ENCODE measurements at places on chromosomes 11 and 22.
A peak's percentile ranks its signal among the peaks of the same experiment; 100 is the strongest.

- no peak for DNase-seq
Observed at GRCh38 chr11:79412761-79413160, 28.1 kb downstream of the TENM4 start.

DNA sequence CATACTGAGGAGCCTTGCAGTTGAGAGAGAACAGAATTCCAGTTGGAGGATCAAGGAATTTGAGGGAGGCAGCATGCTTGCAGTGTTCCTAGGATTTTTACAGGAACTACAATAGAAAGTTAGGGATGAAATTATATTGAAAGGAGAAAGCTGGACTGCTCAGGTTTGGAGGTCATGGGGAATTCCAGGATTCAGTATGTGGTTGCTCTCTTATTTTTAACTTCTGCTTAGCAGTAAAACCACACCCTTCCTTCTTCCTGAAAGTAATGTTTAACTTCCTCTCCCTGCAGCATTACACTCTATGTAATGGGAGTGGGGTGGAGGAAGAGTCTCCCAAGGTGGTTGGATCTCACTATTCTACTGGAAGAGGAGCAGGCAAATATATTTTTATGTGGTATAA, 31.3 kb downstream of the CTNND1 start:
- DNase-seq = no peak

GRCh38 chr22:50302564-50302963, 4.9 kb downstream of the PLXNB2 start:
- DNase-seq = no peak

- no peak for DNase-seq
Observed at GRCh38 chr11:127006311-127006710, 5.7 kb upstream of the KIRREL3 start.

DNA sequence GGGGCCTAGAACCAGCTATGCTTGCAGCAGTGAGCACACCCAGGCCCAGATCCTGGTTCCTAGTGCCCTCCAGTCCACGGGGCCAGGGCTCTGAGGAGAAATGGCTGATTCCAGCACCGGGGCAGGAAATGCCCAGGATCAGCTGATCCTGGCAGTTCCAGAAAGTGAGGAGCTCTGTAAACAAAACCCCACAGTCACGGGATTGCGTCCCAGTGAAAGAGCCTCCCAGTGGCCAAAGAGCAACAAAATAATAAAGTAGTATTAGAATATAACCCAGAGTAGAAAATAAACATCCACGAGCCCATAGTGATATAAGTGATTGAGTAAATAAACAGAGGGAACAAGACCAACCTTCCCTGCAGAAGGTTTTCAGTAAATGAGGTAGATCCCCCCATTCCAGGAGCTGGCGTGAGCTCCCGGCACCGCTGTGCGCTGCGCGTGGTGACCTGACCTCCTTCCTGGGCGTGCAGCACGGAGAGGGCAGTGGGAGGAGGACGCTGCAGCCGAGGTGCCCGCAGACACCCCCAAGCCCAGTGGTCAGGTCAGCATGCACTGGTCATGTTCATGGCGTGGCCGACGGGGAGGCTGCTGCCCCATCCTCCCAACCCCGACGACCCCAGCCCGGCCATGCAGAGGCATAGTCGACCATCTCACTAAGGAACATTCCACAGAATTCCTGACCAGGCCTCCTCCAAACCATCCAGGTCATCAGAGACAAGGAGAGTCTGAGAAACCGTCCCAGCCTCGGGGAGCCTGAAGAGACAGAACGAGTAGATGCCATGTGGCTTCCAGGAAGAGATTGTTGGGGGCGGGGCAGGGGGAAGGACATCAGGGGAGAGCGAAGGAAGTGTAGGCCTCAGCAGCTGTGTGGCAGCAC, 19.8 kb downstream of the PTDSS2 start:
- peak; percentile 44 for DNase-seq

- no peak for DNase-seq
Observed at GRCh38 chr11:87583931-87584330, 546.2 kb downstream of the TMEM135 start.

GRCh38 chr11:18526521-18527296, at the start of gene TSG101:
Gene TSG101 (minus strand): TSS chr11:18526942. CDS start chr11:18526816, 126 bp downstream.
- DNase-seq = peak; percentile 98

GRCh38 chr22:42419243-42419881, 12.8 kb downstream of the NFAM1 start:
- DNase-seq = no peak

GRCh38 chr11:70335511-70335910, 62.8 kb upstream of the CTTN start:
- no peak for DNase-seq

DNA sequence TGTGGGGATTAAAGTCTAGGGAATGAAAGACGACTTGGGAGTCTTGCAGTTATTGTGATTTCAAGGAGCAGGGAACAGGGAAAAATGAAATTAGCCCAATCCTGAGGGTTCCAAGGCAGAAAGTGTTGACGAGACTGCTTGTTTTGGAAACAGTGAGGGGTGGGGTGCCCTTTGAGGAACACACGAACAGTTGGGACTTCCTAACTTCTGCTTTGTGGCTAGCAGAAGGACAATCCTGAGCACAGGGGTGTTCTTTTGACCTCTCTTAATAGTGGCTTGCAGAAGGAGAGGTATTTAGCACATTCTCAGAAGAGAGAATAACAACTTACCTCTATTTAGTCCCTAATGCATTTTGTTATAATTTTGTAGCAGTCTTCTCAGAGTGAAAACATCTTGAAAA, 545.9 kb upstream of the ARHGAP42 start:
- no peak for DNase-seq

- DNase-seq = no peak
Observed at GRCh38 chr11:61028135-61028729, 56.8 kb downstream of the CD6 start.

DNA sequence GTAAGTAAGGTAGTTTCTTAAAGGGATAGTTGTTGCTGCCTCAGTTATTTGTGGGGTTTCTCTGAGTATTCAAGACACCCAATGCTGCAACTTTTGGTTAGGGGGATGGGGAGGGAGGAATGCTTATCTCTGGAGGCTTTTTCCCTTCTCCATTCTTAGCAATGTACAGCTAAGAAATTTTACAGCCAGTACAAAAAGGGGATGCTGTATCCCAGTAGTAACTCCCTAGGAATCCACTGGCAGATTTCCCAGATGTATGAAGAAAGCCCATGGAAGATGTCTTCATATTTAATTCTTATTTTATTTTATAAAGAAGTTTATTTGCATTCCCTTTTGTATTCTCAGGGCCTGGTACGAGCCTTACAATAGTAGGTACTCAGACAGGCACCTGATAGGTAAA, 154.8 kb downstream of the ENTHD1 start:
- DNase-seq = no peak

DNA sequence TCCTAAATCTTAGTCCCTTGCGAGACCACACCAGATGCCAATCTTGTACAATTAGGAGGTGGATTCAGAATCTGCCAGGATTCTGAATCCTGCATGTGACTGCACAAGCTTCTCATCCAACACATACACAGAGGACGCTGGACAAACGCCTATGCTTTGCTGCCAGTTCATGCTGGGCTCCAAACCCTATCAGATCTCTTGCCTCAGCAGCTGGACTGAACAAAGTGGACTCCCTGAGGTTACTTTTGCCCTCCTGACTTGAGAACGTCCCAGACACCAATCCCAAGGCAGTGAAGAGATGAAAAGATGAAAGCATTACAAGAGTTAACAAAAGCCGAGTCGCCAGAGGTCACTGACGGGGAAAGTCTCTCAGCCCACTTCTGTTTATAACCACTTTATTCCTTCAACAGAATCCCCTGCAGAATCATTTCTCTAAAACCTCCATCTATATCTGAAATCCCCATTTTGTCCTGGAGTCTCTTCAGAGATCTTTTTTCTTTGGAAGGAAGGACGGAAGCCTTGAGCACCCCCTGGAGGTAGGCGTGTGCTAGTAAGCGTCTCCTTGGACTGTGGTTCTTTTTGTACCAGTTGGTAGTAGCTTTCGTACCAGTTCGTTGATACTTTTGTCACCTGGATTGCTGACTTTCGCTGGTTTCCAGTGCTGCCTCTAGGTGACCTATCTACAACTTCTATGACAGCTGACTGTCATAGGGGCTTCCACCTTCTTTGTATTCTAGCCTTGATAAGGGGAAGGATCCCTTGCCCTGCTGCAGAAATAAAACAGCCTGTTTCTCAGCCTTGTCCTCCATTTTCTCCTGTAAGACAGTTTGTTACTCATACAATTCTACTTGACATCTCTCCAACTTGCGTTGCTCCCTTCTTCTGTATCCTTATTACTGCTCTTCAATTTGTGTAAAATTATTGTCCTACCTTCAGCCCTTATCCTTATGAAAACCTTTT, 26.1 kb upstream of the EED start:
- DNase-seq = peak; percentile 79

- no peak for DNase-seq
Observed at GRCh38 chr11:45985212-45985611, 62.8 kb downstream of the LARGE2 start.

- DNase-seq = no peak
Observed at GRCh38 chr22:26983311-26983710, 325.9 kb downstream of the MIAT start.

DNA sequence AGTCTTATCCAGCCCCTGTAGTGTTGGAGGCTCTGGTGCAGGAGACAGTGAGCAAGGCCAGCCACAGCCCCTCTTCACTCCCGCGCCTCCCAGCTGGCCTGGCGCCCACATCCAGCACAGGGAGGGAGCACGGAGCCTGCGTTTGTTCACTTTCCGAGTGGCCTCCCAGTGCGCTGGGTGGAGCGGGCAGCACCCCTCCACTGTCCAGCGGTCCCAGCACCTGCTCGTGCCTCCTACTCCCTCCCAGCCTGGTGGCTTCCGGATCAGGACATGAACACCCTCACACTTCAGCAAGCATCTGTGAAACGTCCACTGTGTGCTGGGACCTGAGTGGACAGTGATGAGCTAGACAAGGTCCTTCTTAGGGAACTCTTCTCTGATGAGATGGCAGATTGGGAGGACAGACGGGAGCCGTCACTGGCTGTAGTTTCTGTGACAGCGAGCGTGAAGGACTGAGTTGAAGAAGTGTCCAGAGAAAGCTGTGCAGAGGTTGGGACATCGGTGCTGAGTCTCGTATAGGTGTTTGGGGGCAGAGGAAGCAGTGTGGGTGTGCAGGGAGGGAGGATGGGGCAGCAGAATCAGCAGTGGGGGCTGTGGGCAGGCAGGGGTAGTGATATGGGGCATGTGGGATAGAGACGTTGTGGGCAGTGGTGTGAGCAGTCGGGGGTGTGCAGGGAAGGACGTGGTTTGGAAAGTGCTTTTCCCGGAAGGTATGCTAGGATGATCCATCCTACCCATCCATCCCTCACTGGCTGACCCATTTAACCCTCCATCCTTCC, 256.8 kb downstream of the TBC1D22A start:
- DNase-seq = no peak

GRCh38 chr22:31960767-31961166, 16.4 kb downstream of the YWHAH start:
- no peak for DNase-seq

GRCh38 chr11:117374316-117375055, 46.8 kb downstream of the CEP164 start:
- no peak for DNase-seq

DNA sequence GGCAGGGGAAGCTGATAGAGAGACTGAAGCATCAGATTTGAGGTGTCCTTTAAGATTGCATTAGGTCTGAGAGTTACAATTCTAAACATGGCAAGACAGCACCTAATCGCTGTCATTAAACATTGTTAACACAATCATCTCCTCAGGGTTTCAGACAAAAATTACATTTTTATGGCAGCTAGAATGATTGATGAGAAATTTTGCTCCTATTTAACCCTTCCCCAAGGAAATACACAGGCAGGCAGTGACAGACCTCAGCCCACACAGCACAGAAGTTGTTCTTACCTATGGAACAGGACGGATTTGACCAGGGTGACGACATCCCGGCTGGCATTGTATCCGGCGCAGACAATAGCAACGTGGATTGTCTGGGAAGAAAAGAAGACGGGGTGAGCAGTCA, 294.3 kb downstream of the LARGE1 start:
- DNase-seq = no peak

DNA sequence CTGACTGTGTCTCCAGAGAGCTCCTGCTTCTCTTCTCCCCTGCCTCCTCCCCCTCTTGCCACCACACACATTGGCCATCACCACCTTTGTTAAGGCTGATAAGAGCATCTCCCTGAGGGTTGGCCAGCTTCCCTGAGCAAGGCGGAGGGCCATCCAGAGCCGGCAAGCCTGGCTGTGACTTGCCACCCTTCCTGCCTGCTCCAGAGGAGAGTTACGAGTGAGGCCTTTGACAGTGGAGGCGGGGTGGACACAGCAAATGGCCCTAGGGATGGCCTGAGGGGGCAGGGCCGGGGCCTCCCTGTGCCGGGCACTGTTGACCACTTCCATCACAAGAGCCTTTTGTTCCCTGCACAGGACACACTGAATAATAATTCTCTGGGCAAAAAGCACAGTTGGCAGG, 5.4 kb downstream of the FREY1 start:
- no peak for DNase-seq

DNA sequence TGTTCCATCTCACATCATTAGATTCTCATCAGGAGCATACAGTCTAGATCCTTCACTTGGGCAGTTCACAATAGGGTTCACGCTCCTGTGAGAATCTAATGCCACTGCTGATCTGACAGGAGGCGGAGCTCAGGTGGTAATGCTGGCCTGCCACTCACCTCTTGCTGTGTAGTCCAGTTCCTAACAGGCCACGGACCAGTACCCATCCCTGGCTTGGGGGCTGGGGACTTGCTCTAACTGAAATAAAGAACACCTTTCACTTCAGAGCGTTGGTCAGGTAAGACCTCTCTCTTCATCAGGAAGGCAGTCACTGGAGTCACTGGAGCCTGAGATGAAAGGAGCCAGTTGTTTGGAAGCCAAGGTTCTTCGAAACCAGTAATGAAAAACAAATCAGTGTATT, 41.7 kb downstream of the PRMT3 start:
- DNase-seq = no peak

DNA sequence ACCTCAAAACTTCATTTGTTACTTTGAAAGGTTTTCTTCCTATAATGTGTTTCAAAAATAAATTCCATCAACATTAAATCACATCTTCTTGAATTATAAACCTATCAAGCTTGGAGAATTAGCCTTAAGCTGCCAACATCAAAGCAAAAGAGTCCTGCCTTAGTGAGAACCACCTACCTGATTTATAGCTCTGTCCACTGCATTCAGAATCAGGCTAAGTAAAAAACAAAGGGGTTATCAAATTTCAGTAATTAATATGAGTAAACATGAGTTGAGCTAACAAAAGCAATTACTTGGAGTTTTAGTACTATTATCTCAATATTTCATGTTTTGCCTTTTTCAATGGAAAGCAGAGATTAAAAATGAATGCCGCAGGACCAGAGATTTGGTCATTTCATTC, 73.9 kb downstream of the CADM1 start:
- DNase-seq = no peak
